ENCODE measurements at places on chromosomes 11 and 22.

DNA sequence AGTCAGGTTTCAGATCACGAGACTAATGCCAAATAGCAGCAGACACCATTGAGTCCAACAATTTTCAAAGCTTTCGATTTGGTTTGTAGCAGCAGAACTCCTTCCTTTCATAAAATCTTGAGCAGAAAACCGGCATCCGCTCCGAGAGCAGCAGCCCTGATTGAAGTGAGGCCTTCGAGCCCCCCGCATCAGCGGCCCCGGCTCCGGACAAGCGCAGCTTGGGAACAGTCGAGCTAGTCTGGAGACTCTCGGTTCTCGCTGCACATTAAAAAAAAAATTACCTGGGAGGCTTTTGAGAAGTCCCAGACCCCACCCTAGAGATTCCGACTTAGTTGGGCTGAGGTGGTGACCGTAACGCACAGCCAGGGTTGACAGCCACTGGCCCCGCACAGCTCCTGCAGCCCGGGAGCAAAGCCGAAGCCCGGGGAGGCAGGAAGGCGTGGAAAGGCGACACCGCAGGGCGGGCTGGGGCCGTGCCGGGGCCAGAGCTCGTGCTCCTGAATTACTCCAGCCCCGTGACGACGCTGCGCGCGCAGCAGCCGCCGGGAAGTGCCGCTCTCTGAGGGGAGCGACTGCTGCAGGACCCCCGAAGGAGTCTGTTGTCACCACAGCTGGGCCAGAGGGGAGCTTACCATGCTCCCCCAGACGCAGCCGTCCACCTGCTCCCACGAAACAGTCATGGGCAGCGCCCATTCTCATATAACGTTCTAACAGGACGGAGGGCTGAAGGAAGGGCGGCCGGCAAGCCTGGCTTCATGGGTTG is 57.8 kb downstream of the SPATA19 start:
- peak overlapping the region; percentile 22 for H3K4me3 ChIP-seq
- peaks cover 6% of the 10 kb centered on the region for H3K4me1 ChIP-seq
- no peaks in the 10 kb centered on the region for H3K36me3 ChIP-seq
- DNase-seq = peak; percentile 67
- H3K27ac ChIP-seq = no peak overlapping the region
- H3K27me3 ChIP-seq = peaks cover 31% of the 10 kb centered on the region

- no peaks in the 10 kb centered on the region for H3K27me3 ChIP-seq
- H3K36me3 ChIP-seq = no peaks in the 10 kb centered on the region
- H3K4me1 ChIP-seq = no peaks in the 10 kb centered on the region
- no peak overlapping the region for H3K27ac ChIP-seq
- no peak overlapping the region for H3K4me3 ChIP-seq
Measured at GRCh38 chr11:78860720-78861422, 286.2 kb upstream of the NARS2 start.

- peak; percentile 25 for DNase-seq
- no peak overlapping the region for H3K4me3 ChIP-seq
- H3K4me1 ChIP-seq = no peaks in the 10 kb centered on the region
- no peak overlapping the region for H3K27ac ChIP-seq
Measured at GRCh38 chr22:40265783-40266182, 80.5 kb upstream of the ADSL start.

DNA sequence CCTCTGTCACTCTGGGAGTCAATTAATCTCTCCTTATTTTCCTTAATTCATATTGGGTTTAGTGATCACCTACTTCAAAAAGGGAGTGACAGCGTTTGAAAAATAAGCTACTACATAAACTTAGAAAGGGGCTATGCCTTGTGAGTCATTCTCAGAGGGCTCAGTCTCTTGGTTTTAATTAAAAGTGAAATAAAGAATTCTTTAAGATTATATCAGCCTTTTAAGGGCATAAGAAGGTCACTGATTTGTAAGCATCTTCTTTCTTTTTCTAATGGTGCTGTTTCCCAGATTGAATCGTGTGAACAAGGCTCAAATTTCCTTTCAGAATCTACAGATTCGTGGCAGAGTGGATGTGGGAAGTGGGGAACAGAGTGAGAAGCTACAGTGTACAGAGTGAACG is 636.2 kb upstream of the CCDC90B start:
- no peak overlapping the region for H3K4me3 ChIP-seq
- H3K36me3 ChIP-seq = no peaks in the 10 kb centered on the region
- no peak for DNase-seq
- H3K4me1 ChIP-seq = no peaks in the 10 kb centered on the region
- no peak overlapping the region for H3K27ac ChIP-seq

- peaks cover 25% of the 10 kb centered on the region for H3K4me1 ChIP-seq
- H3K27ac ChIP-seq = no peak overlapping the region
- DNase-seq = no peak
- no peak overlapping the region for H3K4me3 ChIP-seq
- peaks cover 12% of the 10 kb centered on the region for H3K36me3 ChIP-seq
- H3K27me3 ChIP-seq = no peaks in the 10 kb centered on the region
Measured at GRCh38 chr11:64117763-64118459, 48.0 kb downstream of the MACROD1 start.

DNA sequence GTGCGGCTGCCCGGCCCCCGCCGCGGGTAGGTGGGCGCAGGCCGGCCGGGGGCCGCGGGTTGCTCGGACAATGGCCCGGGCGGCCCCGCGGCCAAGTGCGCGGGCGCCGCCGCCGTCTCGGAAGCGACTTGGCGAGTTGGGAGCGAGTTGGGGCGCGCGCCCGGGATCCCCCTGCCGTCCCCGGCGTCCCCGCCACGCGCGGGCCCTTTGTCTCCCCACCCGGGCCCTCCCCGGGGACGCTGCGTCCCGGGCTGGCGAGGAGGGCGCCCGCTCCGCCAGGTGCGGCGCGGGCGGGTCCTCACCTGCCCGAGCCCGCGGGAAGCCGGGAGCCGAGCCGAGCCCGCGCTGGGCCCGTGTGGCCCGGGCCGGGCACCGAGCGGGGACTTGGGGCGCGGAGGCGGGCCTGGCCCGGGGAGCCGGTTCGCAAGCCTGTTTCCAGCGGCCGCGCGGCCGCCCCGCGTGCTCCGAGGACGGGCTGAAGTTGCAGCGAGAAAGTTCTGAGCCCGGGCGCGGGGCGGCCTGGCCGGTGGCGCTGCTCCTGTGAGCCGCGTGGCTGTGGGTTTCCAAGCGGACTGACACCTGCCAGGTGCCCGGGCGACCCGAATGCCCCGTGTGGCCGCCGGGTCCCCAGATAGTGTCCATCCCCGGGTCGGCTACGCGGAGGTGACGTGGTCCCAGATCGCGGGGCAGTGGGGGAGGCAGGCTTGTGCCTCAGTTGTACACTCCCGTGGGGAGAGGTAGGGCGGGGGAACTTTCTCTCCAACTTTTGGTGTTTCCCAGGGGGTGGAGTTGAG is 586 bp downstream of the LRP5 start:
- H3K4me3 ChIP-seq = peak overlapping the region; percentile 68
- H3K27me3 ChIP-seq = peaks cover 3% of the 10 kb centered on the region
- H3K27ac ChIP-seq = peak overlapping the region; percentile 91
- peak; percentile 34 for DNase-seq
- no peaks in the 10 kb centered on the region for H3K36me3 ChIP-seq

- DNase-seq = no peak
- H3K4me3 ChIP-seq = no peak overlapping the region
- no peaks in the 10 kb centered on the region for H3K36me3 ChIP-seq
- peak overlapping the region; percentile 55 for H3K27ac ChIP-seq
- H3K27me3 ChIP-seq = peaks cover 24% of the 10 kb centered on the region
Measured at GRCh38 chr22:42716221-42716620, 4.4 kb downstream of the A4GALT start.

- no peak overlapping the region for H3K4me3 ChIP-seq
- H3K36me3 ChIP-seq = no peaks in the 10 kb centered on the region
- H3K27ac ChIP-seq = no peak overlapping the region
- H3K27me3 ChIP-seq = no peaks in the 10 kb centered on the region
- no peaks in the 10 kb centered on the region for H3K4me1 ChIP-seq
Measured at GRCh38 chr11:6040874-6041273, 10.3 kb upstream of the OR56A1 start.

DNA sequence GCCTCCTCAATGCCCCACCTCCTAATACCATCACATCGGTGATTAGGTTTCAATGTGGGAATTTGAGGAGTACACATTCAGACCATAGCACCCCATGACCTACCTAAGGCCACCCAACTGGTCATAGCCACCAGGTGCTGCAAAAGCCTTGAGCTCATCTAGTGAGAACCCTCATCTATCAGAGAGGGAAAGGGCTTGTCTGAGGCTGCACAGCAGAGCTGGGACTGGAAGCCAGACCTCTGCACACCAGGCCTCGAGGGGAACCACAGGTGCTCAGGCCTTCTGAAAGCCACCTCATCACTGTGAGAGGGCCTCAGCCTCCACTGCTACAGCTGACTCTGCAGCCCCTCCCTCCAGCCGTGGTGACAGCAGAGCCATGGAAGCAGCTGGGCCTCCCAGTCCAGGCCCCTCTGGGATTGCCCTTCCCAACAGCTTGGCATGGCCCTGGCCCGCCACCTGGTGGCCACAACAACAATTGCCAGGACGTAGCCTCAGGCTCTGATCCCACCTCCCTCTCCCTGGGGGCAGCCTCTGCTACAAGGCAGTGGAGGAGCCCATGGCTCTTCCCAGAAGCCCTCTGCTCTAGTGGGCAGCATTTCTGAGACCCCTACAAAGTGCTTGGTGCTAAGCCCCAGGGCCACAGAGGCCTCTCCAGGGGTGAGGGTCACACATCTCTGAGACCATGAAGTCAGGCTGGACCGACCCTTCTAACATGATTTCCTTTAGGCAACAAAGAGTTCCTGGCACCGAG is 41.0 kb upstream of the PRDM11 start:
- peak overlapping the region; percentile 62 for H3K27ac ChIP-seq
- H3K27me3 ChIP-seq = peaks cover 5% of the 10 kb centered on the region
- no peaks in the 10 kb centered on the region for H3K36me3 ChIP-seq

GRCh38 chr11:28491431-28491830 is 383.2 kb downstream of the METTL15 start:
- no peak for DNase-seq
- H3K27me3 ChIP-seq = no peaks in the 10 kb centered on the region
- H3K4me1 ChIP-seq = no peaks in the 10 kb centered on the region

GRCh38 chr11:64406221-64406946 is 47.4 kb downstream of the RPS6KA4 start:
- H3K4me3 ChIP-seq = no peak overlapping the region
- H3K36me3 ChIP-seq = no peaks in the 10 kb centered on the region
- H3K27ac ChIP-seq = peak overlapping the region; percentile 33
- no peaks in the 10 kb centered on the region for H3K27me3 ChIP-seq

DNA sequence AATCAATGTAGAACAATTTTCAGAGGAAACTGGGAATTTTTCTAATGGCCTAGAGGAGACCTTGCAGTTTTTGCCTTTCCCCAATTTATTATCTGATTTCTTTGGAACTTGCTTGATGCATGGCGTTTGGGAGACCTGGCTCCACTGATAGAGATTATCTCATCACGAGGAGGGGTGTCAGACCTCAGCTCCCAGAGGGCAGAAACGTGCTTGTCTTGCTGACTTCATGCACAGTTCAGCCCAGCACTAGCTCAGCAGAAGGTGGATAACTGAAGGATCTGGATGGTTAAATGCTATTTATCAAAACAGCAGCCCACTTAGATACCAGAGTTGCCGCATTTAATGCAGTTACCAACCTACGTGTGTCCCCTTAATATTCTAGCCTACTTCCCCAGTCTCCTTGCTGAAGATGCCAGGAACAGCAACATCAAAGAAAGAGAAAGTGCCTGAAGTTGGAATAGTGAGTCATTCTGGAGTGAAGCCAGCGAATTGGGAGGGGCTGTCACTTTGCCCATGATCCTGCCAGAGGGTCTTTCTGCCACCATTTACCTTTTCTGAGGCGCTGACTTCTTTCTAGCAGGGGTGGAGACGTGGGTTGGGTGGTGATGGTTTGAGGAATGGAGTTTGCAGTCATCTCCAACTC is 133.5 kb upstream of the CADM1 start:
- H3K27me3 ChIP-seq = peaks cover 24% of the 10 kb centered on the region
- no peak overlapping the region for H3K27ac ChIP-seq
- no peak overlapping the region for H3K4me3 ChIP-seq
- no peaks in the 10 kb centered on the region for H3K4me1 ChIP-seq

DNA sequence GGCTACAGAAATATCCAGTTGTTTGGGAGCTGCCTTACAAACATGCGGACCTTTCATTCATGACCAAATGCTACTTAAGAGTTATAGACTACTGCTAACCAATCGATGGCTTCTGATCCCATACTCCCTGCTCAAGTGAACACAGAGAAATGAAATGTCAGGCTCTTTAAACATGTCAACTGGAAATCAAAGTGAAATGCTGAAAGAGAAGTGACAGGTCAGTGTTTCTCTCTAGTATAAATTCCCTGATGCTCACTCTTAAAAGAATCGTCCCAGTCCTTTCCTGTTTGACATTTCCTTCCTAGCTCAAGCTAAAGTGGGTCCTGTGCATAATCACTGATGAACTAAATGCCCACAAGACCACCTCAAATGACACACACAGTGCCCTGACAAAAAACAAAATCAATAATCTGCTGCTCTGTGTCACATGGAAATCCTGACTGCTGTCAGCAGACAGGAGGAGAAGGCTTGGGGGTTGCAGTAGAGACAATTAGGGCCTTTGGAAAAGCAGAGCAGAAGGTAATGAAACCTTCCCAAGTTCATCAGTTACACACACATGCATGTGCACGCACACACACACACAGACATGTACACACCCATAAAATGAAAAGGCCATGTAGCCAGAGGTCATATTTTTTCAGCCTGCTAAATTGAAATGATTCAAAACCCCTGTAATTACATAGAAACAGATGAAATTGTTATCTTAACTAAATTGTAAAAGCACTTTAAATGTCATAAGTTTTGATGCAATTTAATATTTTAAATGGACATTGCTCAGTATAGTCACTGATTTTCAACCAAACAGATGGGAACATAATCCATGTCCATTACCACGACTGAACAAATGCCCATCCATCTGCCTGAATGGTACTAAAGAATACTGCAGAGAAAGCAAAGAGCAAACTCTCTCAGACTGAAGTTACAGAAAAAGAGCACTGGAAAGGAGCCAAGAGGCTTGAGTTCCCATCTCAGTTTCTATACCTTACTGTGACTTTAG is 330.7 kb downstream of the TTC28 start:
- no peaks in the 10 kb centered on the region for H3K27me3 ChIP-seq
- peak; percentile 40 for DNase-seq
- H3K36me3 ChIP-seq = no peaks in the 10 kb centered on the region
- H3K4me1 ChIP-seq = peaks cover 2% of the 10 kb centered on the region
- H3K27ac ChIP-seq = no peak overlapping the region

- no peak overlapping the region for H3K4me3 ChIP-seq
- no peaks in the 10 kb centered on the region for H3K36me3 ChIP-seq
- no peak overlapping the region for H3K27ac ChIP-seq
- H3K27me3 ChIP-seq = peaks cover 3% of the 10 kb centered on the region
Measured at GRCh38 chr11:12205330-12205729, 94.9 kb downstream of the MICAL2 start.

DNA sequence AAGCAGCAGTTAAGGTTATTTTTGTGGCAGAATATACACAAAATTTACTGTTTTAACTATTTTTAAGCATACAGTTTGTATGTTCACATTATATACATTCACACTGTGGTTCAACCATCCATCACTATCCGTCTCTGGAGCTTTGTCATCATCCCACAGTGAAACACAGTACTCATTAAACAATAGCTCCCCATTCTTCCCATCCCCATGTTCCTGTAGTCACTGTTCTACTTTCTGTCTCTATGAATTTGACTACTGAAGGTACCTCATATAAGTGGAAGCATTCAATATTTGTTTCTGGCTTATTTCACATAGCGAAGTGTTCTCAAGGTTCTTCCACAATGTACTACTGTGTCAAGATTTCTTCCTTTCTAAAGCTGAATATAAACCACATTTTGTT is 32.6 kb downstream of the ZBTB44 start:
- H3K4me3 ChIP-seq = no peak overlapping the region
- no peak overlapping the region for H3K27ac ChIP-seq
- no peak for DNase-seq
- H3K36me3 ChIP-seq = no peaks in the 10 kb centered on the region
- H3K4me1 ChIP-seq = no peaks in the 10 kb centered on the region
- no peaks in the 10 kb centered on the region for H3K27me3 ChIP-seq

Measured in muscle of leg (tissue), 16 donors.